ENCODE measurements at places on chromosomes 5 and 9.

- no peak for DNase-seq
Observed at GRCh38 chr9:90995516-90995915, 193.9 kb downstream of the SYK start.

DNA sequence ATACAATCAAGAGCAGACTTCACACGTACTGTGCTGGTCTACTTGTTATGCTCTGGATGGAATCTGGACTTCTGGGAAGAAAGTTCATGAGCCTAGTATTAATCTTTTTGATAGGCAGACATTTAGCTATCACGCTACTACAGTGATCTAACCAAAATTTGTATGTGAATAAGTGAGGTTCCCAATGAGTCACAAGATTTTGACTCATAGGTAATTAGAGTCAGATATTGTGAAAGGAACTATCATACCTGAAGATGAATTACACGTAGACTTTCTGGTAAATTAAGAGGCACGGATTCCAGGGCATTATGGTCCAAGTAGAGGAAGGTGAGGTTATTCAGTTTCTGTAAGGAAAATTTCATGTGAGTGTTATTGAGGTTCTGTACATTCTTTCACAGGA lies 18.4 kb downstream of the OGN start:
- DNase-seq = peak; percentile 2

DNA sequence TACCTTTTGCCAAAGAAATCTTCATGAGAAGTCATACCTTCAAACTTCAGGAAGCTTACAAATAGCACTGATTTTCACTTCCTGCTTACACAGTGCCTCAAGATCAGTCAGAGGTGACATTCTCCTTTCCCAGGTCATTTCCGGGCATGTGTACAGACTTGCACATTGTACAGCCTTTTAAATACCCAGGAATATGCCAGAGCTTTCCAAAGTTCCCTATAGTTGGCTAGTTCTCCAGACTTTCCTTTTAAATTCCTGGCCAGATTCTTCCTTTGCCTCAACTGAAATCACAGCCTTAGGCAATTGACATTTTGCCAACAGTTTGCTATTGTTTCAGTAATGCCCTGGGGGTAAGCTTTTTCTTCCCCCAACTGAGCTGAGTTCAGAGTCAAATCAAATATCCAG lies 47.2 kb downstream of the RFX3 start:
- DNase-seq = no peak

DNA sequence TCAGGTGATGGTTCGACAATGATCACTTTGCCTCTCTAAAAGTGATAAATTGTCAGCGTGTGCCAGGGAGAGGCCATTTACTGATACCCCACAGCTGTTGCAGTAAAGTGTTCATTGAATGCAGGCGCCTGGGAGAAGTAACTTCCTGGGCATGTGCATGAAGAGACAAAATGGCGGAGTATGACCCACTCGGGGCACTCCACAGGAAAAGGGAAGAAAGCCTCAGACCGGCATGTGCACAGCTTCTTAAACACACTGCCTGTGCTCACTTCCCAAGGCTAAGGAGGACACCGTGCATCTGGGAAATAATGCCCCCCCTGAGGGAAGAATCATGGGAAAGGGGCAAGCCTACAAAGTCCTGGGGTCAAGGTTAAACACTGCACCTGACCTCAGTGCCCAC lies 329.5 kb downstream of the ICE1 start:
- DNase-seq = no peak

GRCh38 chr5:90233476-90233875 lies 176.1 kb downstream of the CETN3 start:
- no peak for DNase-seq
